ENCODE measurements at places on chromosomes 6 and 20.

DNA sequence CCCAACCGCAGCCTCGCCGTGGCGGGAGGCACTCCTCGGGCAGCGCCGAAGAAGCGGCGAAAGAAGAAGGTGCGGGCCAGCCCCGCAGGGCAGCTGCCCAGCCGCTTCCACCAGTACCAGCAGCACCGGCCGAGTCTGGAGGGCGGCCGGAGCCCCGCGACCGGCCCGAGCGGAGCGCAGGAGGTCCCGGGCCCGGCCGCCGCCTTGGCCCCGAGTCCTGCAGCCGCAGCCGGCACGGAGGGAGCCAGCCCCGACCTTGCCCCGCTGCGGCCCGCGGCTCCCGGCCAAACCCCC, 525 bp downstream of the PNRC1 start:
- no peak for DNase-seq

- no peak for DNase-seq
Observed at GRCh38 chr6:28206527-28206926, 18.5 kb upstream of the ZSCAN9 start.

DNA sequence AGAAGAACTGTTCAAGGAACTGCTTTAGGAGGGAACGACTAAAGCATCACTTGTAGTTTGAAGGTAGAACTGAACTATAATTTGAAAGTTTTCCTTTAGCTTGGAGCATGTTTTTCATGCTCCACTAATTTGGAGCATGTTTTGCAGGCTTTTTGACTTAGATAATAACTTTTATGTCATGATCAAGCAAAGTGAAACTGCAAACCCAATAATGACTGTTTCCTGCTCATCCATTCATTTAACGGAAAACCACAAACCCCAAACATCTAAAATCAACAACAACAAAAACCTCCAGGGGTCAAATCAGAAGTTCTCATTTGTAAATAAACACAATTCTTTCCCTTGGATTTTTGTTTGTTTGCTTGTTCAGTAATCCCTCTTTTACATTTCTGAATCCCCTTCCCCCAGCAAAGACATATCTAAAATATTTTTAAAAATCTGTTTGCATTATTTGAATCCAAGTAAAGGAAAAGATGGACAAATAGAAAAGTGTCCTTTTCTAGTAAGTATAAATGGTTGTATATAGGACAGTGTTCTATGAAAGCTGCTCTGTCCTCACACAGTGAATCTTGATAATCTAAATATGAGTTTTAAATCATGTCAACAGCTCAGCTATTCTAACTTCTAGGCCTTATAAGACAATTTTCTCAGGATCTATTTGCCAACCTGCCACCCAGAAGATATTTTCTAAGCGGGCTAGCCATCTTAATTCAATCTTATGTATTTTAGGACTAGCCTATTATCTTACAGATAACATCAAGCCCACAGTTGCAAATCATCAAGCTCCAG, 2.6 kb downstream of the SIM1 start:
- DNase-seq: no peak

DNA sequence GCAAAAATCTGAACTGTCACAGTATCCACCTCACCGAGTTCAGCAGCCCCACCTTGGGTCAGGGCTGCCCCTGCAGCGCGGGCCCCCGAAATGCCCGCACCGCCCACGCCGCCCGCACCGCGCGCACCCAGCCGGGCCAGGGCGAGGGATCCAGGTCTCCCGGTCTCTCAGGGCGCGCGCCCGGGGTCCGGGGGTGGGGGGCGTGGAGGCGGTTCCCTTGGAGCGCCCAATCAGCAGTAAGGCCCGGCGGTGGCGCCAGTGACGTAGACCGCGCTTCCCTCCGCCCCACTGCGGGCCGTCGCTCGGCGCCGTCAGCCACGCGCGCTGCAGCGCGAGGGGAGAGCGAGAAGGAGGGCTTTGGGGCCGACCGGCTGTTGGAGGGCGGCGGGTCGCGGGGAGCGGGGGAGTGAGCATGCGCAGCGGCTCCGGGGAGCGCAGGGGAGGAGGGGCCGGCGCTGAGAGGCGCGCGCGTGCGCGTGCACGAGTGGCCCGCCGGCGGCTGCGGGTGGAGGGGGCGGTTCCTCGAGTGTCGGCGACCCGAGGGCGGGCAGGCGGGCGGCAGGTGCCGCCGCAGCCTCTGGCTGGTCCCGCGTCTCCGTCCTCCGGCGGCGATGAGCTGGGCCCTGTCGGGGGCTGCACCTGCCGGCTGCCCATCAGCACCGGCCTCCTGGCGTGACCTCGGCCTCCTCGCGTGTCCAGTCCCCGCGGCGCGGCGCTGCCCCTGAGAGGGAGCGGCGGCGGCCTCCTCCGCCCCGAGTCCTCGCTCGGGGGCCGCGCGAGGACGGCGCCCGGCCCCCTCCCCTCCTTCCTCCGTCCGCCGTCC, at the start of gene TMEM170B:
TSS of gene TMEM170B (plus strand) at position 521 of the 823 bp plus-strand sequence. CDS start 529 bp downstream, outside the sequence.
- DNase-seq: peak; percentile 93

DNA sequence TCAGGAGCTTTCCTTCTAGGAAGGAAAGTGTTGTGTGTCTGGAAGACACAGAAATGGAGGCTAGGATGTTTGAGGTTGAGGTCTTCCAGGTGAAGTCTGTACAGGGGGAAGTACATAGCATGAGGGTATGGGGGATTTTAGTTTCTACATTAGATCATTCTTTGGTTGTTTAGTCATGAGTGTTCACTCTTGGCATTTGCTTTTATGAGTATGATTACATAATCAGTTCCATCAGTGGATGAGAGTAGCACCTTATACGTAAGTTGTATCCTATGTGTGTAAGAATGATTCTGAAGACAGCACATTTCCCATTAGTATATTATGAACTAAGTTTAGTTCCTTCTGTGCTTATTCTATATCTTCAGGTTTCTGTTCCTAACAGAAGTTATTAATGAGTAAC, 1.9 kb downstream of the CDYL start:
- no peak for DNase-seq

GRCh38 chr6:138025528-138025978, 81.7 kb downstream of the PERP start:
- DNase-seq: no peak

- DNase-seq: no peak
Observed at GRCh38 chr6:117481278-117481925, 1.1 kb upstream of the DCBLD1 start.

GRCh38 chr6:35736253-35736894, 458 bp upstream of the ARMC12 start:
- DNase-seq: peak; percentile 74

- DNase-seq: no peak
Observed at GRCh38 chr6:37554480-37554819, 54.8 kb upstream of the CCDC167 start.

GRCh38 chr20:56843817-56844216, 214.7 kb downstream of the TFAP2C start:
- DNase-seq: no peak

GRCh38 chr20:44398335-44398734, 42.8 kb downstream of the HNF4A start:
- DNase-seq: no peak

DNA sequence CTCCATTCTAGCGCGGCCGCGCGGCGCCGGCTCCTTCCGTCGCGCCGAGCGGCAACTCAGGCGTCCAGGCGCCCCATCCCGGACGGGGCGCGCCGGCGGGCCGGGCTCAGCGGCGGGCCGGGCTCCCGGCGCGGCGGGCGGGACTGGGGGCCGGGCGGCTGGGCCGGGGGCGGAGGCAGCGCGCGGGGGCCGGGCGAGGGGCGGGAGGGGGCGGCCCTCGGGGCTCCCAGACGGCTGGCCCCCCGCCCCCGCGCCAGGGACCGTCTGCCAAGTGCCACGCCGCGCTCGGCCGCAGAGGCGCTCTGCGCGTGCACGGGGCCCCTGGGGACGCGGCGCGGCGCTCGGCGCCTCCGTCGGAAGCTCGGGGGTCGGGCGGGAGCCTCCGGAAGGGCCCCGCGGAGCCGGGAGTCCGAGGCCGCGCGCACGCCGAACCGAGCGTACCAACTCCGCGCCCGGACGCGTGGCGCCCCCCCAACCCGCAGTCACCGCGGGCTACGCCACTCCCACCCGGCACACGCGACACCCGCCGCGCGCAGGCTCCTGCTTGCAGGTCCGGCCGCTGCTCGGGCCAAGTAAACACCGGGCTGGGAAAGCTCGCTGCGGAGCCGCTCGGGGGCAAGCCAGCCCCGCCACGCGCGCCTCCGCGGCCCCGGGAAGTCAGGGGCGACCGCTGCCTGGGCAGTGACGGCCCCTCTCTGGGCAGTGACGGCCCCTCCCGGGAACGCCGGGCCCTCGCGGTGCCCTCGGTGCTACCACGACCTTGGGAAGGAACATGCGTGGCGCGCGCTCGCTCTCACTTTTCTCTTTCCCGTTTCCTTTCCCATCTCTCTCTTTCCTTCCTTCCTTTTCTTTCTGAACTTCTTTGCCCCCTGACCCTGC, at the start of gene PREX1:
TSS of gene PREX1 (minus strand) at position 145 of the 879 bp plus-strand sequence. CDS start at position 6, 139 bp downstream.
- DNase-seq: peak; percentile 63

GRCh38 chr20:7196481-7196880, 429.0 kb downstream of the BMP2 start:
- DNase-seq: no peak

- DNase-seq: no peak
Observed at GRCh38 chr6:140537211-140537610, 1162.8 kb upstream of the CITED2 start.

GRCh38 chr20:61525781-61526431, 273.8 kb downstream of the CDH4 start:
- no peak for DNase-seq

- DNase-seq: no peak
Observed at GRCh38 chr6:40803897-40804702, 216.9 kb upstream of the LRFN2 start.

- DNase-seq: no peak
Observed at GRCh38 chr6:115319823-115320222, 740.9 kb downstream of the FRK start.

GRCh38 chr6:131183427-131184095, 48.3 kb downstream of the AKAP7 start:
- DNase-seq: no peak

Measured in stimulated activated CD4-positive, alpha-beta T cell treated with anti-CD3 and anti-CD28 coated beads, Interleukin-1b, Interleukin-23, amount 100 ng/mL, for 1 hour (primary cell).